Activated T-cell treated with anti-CD3 and anti-CD28 coated beads, Interleukin-2, amount 50 U/mL, for 24 hours (primary cell): ENCODE measurements at places on chromosomes 16 and 17.

DNA sequence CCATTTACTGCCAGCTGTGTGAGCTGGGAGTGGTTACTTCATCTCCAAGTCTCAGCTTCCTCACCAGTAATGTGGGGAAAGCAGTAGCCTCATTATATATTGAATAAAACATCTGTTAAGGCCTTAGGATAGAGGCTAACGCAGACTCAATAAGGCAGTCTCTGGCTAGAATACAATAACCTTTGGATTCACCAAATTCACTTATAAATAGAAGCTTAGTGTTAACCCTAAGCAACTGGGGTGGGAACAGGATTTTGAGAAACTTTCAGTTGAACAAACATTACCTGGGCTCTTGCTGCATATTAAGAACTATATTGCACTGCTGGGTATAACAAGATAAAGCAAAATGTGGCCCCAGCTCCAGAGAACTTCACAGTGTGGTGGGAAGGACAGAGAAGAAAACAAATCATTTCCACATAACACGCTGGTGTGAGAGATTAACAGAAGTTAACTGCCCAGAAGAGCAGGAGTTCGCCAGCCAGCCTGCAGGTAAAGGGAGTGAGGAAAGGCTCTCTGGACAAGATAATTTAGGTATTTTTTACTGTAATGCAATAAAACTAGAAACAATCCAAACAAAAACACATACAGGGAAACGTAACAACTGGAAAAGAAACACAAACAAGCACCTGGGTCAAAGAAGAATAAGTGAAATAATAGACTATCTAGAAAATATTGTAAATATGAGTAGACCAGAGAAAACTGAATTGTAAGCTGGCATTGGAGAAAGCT lies 57.0 kb downstream of the USP31 start:
- no peak for DNase-seq
- H3K27ac ChIP-seq = no peak overlapping the region
- no peak overlapping the region for H3K4me3 ChIP-seq
- H3K4me1 ChIP-seq = peaks cover 28% of the 10 kb centered on the region

DNA sequence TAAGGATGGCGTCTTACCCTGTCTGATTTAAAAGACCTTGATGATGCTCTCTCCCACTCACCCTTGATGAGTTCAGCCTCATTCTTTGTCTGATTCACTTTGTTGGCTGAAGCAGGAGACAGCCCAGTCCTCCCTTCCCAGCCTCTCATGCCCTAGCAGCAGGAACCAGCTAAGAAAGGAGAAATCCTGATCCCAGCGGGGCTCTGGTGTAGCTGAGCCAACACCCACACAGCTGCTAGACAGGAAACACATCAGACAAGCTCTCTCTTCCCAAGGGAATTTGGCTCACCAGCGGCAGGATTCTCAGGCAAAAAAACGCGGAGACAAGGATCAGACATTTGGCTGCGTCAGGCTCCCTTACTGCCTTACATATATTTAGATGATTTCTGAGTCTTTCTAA lies 211.5 kb downstream of the CDH11 start:
- H3K4me3 ChIP-seq = no peak overlapping the region
- no peaks in the 10 kb centered on the region for H3K4me1 ChIP-seq
- DNase-seq = no peak
- H3K27ac ChIP-seq = no peak overlapping the region
- H3K27me3 ChIP-seq = no peaks in the 10 kb centered on the region

DNA sequence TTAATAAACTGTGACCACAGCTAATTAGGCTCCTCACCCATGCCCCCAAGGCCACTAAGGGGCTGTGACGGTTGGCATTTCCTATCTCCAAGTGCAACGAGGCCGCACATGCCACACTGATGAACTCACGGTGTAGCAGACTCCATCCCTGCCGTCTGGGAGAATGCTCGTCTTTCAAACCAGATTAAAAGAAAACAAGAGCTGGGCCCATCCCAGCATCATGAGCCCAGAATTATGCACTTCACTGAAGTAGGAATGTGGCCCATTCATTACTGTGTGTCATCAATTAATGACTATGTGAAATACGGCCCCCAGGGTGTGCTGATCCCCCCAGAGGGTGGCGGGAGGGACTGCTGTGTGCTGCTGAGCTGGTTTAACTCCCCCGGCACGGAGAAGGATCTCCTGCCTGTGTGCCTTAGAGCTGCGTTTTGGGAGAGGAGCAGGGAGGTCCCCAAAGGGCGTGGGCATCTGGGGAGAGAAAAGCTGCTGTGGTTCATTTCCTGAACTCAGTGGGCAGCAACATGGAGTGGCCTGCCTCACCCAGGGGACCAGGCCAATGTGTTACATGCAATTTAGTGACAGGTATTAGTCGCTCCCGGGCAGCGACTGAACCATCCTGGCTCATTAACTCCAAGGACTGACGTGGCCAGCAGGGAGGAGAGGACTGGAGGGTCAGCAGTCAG lies 194.5 kb downstream of the FOXL1 start:
- no peak overlapping the region for H3K27ac ChIP-seq
- DNase-seq = no peak
- peaks cover 32% of the 10 kb centered on the region for H3K27me3 ChIP-seq

DNA sequence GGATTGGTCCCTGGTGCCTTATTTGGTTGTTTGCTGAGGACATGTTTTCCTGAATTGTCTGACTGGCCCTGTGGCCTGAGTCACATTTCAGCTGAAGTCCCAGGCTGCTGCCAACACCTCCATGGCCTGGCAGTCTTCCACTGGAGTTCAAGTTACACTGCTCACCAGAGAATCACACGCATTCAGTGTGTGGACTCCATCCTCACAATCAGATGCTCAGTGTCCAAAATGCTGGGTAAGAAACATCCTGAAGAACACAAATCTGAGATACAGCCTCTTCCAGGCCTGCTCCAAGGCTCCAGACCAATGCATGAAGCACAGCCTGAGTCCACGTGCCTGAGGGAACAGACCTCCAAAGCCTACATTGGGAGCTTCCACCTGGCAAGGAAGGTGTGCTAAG lies 19.2 kb downstream of the CD300LB start:
- H3K4me1 ChIP-seq = peaks cover 32% of the 10 kb centered on the region
- H3K27me3 ChIP-seq = peaks cover 24% of the 10 kb centered on the region
- peak overlapping the region; percentile 93 for H3K27ac ChIP-seq
- no peak for DNase-seq

DNA sequence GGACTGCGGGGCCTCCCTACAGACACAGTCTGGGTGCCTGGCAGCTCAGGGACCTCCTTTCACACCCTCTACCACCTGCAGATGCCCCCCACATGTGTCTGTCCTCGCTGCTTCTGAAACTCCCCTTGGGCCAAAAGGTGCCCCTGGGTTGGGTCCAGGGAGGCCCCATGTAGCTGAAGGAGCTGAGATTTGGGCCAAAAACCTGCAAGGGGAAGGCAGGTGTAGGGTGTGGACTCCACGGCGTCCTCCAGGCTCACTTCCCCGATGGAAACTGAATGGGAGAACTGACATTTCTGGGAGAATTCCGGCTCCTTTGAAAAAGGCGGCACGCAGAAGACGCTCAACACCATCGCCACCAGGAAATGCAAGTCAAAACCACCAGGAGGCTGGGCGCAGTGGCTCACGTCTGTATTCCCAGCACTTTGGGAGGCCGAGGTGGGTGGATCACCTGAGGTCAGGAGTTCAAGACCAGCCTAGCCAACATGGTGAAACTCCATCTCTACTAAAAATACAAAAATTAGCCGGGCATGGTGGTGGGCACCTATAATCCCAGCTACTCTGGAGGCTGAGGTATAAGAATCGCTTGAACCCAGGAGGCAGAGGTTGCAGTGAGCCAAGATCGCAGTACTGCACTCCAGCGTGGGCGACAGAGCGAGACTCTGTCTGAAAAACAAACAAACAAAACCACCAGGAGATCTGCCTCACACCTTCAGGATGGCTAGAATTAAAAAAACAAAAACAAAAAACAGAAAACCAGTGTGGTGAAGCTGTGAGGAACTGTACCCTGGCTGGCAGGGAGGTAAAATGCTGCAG lies 13.2 kb upstream of the BAIAP2 start:
- peaks cover 2% of the 10 kb centered on the region for H3K36me3 ChIP-seq
- no peak for DNase-seq
- H3K27me3 ChIP-seq = peaks cover 16% of the 10 kb centered on the region

- peaks cover 24% of the 10 kb centered on the region for H3K4me1 ChIP-seq
- no peaks in the 10 kb centered on the region for H3K27me3 ChIP-seq
- no peak overlapping the region for H3K27ac ChIP-seq
- peaks cover 45% of the 10 kb centered on the region for H3K36me3 ChIP-seq
Measured at GRCh38 chr16:67641779-67642708, 2.9 kb upstream of the CARMIL2 start.

- no peaks in the 10 kb centered on the region for H3K4me1 ChIP-seq
- DNase-seq = no peak
- no peak overlapping the region for H3K27ac ChIP-seq
- no peak overlapping the region for H3K4me3 ChIP-seq
- no peaks in the 10 kb centered on the region for H3K36me3 ChIP-seq
Measured at GRCh38 chr16:7532534-7532933, 199.9 kb downstream of the RBFOX1 start.

GRCh38 chr16:74034862-74035261 lies 261.8 kb upstream of the PSMD7 start:
- no peaks in the 10 kb centered on the region for H3K4me1 ChIP-seq
- no peak for DNase-seq
- H3K27ac ChIP-seq = no peak overlapping the region
- no peak overlapping the region for H3K4me3 ChIP-seq

- H3K4me1 ChIP-seq = peaks cover 87% of the 10 kb centered on the region
- H3K27me3 ChIP-seq = no peaks in the 10 kb centered on the region
- DNase-seq = peak; percentile 93
- peak overlapping the region; percentile 69 for H3K4me3 ChIP-seq
Measured at GRCh38 chr16:11232852-11233726, 22.9 kb downstream of the SOCS1 start.

- no peaks in the 10 kb centered on the region for H3K36me3 ChIP-seq
- DNase-seq = no peak
- H3K27me3 ChIP-seq = no peaks in the 10 kb centered on the region
- peaks cover 26% of the 10 kb centered on the region for H3K4me1 ChIP-seq
Measured at GRCh38 chr16:28537076-28537475, 1.7 kb downstream of the NUPR1 start.

DNA sequence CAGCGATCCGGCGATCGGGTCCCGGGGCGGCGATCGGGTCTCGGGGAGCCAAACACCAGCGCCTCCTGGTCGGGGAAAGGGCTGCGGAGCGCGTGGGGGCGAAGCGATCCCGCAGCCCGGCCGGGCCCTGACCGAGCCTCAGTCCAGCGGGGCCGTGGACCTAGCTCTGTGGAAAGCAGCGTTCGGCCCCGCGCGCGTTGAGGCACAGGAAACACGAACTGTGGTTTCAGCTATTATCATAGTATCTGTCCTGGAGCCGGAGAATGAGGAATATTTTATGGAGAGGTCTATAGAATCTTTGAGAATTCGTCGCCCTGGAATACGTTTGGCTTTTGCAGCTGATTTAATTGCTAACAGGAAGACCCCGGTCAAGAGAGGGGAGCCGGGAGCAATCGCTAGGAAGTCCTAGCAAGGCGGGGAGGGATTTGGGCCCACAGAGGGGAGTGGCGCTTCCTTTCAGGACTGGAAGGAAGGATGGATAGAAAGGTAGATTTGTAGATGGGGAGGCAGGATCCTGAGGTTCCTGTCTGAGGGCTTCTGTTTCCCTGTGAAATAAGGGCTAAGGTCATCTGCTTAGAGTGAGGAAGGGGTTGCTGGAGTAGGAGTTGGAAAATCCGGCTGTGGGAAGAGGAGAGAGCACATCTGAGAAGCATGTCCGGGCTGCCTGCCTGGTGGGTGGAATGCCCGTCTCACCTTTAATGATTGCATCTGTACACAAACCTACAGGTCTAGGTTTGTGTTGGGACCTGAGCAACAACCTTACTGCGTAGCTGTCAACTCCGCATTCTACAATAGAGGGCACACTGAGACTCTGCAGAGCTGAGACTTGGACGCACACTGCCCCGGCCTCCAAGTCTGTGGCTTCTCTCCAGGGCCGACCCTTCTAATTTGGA lies 770 bp downstream of the CCNF start:
- peak overlapping the region; percentile 58 for H3K27ac ChIP-seq
- peaks cover 26% of the 10 kb centered on the region for H3K4me1 ChIP-seq
- peak overlapping the region; percentile 89 for H3K4me3 ChIP-seq
- no peaks in the 10 kb centered on the region for H3K27me3 ChIP-seq
- peak; percentile 39 for DNase-seq

GRCh38 chr16:57743458-57743857 lies 7.9 kb downstream of the KATNB1 start:
- no peaks in the 10 kb centered on the region for H3K27me3 ChIP-seq
- DNase-seq = no peak
- H3K36me3 ChIP-seq = peaks cover 66% of the 10 kb centered on the region
- H3K4me1 ChIP-seq = no peaks in the 10 kb centered on the region

DNA sequence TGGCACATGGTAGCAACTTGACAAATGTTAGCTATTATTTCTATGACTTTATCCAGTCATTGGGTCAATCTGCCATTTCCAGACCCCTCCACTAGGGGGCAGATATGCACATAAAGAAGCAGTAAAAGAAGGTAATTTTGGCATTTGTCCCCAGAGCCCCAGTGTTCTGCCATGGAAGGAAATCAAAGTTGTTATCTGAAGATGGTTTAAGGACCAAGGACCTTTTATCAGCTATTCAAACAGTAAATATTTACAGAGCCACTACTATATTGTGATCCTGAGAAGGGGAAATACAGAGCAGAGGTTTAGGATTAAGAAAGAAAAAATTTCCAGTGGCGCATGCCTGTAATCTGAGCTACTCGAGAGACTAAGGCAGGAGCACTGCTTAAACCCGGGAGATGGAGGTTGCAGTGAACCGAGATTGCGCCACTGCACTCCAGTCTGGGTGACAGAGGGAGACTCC lies 20.0 kb downstream of the TRAF4 start:
- H3K36me3 ChIP-seq = peaks cover 74% of the 10 kb centered on the region
- H3K4me3 ChIP-seq = no peak overlapping the region
- no peaks in the 10 kb centered on the region for H3K27me3 ChIP-seq

GRCh38 chr16:81318711-81319110 lies 3.9 kb downstream of the GAN start:
- DNase-seq = no peak
- H3K4me3 ChIP-seq = no peak overlapping the region
- H3K4me1 ChIP-seq = peaks cover 66% of the 10 kb centered on the region
- H3K27me3 ChIP-seq = no peaks in the 10 kb centered on the region
- H3K27ac ChIP-seq = no peak overlapping the region

- H3K27ac ChIP-seq = peak overlapping the region; percentile 89
- peak overlapping the region; percentile 1 for H3K4me3 ChIP-seq
- H3K4me1 ChIP-seq = peaks cover 43% of the 10 kb centered on the region
- H3K27me3 ChIP-seq = no peaks in the 10 kb centered on the region
- peaks cover 82% of the 10 kb centered on the region for H3K36me3 ChIP-seq
Measured at GRCh38 chr16:67939507-67940445, 3.1 kb upstream of the PSMB10 start.

GRCh38 chr16:81740169-81740568 lies 38.9 kb upstream of the PLCG2 start:
- peaks cover 10% of the 10 kb centered on the region for H3K4me1 ChIP-seq
- H3K36me3 ChIP-seq = no peaks in the 10 kb centered on the region
- H3K27ac ChIP-seq = no peak overlapping the region
- DNase-seq = no peak
- no peak overlapping the region for H3K4me3 ChIP-seq
